Stimulated activated CD8-positive, alpha-beta memory T cell treated with anti-CD3 and anti-CD28 coated beads, Interleukin-12 subunit alpha, Interleukin-12 subunit beta, amount 100 ng/mL, for 4 hours (primary cell): ENCODE measurements at places on chromosomes 2 and 18.

DNA sequence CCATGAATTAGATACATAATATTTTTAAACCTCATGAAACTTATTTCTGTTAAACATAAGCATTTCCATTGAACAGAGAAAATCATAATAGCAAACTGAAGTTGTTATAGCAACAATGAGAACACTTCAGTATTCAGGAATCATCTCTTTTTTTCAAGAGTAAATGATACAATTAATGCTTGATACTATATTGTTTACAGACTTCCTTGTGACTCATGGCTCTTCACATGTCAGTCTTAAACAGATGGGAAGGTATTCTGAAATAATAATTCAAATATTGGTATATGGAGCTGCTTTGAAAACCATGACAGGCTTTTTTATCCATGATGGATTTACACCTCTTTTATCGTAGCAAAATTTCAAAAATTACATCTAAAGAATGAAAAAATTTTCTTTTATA, 226.5 kb upstream of the RBMS1 start:
- no peak for DNase-seq

DNA sequence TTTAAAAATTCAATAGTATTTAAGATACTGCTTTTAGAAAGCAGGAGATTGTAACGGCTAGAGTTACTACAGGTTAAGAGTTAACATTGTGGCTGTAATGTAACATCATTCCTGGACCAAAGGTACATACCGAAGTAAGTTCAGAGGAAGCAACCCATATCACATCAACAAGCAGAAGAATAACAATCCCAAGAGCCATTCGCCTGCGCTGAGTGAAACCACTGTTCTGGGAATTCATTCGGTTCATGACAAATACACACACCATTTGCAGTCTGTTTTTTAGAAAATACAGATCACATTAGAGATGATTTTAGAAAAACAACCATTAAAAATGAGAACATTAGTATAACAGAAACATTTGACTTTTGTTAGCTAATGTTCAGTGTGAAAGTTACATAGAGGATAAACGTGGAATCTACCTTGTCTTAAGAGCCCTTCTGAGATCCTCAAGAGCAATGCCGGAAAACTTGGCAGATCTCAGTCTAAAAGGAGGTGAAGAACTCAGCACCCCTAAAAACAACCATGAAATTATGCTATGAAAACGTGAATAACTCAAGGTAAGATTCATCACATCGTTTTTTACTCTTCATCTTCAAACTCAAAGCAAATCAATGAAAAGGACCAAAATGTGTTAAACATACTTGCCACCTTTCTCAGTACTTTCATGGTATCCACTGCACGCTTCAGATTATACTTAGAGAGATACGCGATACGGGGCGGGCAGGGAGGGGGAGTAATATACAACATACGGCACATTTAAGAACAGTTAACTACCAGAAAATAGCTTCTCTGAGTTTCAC, 1.2 kb downstream of the SLC35F5 start:
- no peak for DNase-seq

DNA sequence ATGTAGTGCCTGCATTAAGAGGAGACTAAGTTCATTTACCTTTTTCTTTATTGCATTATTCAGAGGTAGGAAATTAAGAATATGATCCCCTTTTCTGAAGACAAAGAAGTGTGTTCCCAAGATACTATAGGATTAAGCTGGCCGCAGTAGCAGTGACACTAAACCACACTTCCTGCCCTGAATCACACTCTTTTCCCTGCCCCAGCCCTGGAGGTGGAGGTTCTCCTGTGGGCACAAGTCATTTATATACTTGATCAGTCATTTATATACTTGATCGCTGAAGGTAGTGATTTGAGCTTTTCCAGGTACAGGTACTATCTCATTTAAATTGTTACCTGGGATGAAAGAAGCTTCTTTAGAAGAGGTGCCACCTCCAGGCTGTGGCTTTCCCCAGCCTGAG, 78.6 kb downstream of the ARMC9 start:
- no peak for DNase-seq

DNA sequence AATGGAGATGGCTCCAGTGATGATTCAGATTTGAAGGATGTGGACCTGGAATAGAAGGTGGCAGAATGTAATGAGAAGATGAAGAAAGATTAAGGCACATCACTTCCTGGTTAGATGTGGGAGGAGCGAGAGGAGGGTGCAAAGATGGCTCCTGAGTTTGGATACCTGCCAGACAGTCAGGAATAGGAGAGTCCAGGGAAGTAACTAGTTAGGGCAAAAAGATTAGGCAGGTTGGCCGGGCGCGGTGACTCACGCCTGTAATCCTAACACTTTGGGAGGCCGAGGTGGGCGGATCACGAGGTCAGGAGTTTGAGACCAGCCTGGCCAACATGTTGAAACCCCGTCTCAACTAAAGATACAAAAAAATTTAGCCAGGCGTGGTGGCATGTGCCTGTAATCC, 5.6 kb downstream of the C2orf74 start:
- DNase-seq, result no peak

- DNase-seq, result peak; percentile 57
Observed at GRCh38 chr2:64609227-64609941, 44.3 kb downstream of the SERTAD2 start.

DNA sequence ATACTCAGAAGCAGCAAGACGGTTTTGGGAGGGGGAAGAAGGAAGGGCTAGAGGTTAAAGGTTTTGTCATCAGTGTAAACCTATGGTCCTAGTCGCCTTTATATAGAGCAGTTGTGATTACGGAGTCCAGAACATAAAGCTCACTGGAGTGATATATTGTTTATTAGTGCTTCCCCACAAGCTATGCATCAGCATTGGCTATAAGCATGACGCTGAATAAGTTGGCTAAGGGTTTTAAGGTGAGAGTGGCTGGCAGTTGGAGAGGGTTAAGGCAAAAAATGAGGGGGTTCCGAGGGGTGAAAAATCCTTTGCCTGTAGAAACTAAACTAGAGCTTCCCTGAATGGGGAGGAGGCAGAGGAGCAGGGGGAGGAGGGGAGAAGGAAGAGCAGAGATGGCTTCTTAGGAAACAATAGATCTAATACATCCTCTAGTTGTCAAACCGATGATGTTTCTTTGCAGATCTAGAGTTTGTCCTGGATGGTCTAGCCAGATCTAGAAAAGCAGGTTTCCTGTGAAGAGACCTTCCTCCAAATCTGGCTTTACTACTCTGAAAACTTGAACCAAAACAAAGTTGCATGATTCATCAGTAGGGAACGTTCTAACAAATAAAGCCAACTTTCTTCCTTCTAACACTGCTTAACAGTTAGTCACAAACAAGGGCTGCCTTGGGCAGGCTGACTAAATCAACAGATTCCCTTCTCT, 2.5 kb downstream of the KLF7 start:
- no peak for DNase-seq

GRCh38 chr2:29269765-29270109, 154.5 kb downstream of the CLIP4 start:
- DNase-seq, result no peak

DNA sequence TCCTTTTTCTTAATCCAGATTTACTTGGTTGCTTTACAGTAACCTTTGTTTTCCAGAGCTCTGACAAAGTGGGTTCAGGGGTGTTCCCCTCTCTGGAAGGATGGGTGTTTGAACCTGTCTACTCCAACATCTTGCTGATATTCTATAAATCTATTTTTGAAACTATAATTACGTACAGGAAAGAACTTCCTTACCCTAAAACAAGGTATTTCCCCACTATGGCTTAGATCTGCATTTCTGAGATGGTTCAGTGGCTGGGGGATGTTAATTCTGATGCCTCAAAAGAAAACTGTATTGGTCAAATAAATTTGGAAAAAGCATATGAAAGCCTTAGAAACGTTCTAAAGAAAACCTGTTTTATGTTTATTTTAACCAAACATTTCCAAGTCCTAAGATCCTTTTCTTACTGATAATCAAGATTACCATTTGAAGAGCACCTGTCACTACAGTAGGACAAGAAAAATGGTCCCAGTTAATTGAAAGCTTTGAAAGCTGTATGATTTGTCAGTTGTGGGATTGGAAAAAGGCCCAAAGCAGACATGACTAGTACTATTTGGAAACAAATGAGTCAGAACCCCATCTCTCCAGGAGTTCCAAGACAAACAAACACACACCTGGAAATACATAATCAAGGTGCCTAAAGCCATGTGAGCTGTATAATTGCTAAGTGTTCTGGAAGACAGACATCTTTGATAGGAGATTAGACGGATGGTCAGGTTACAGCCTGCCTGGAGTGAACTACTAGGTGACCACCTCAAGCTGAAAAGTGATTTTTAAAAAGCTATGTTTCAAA, 57.5 kb downstream of the KDM3A start:
- DNase-seq, result no peak

DNA sequence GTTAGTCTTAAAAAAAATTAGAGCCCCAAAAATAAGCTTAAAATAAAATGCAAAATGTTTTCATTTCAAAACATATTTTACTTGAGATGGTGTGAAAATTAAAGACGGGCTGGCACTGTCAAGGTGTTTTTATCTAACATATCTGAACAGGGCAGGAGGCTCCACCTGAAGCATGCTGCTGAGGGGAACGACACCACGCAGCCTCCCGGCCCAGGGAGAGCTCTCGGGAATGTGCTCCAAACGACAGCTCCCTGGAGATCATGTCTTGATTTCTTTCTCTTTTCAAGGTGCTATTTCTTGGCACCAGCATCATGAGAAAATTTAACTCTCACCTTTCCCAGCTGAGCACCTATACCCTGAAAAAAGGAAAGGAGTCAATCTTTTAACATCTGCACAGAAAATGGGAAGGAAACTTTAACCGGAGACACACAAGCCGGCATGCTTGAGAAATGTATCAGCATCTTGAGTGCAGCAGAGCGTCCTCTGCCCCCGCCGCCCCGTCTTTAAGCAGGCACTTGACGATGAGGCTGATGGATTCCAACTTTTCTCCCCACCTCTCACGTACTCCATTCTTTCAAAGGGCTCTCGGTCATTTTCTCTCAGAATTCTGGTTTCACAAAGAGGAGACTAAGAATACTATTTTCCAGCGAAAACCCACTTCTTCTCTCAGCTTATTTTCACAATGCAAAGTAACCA, 56.6 kb downstream of the EIPR1 start:
- DNase-seq, result no peak

DNA sequence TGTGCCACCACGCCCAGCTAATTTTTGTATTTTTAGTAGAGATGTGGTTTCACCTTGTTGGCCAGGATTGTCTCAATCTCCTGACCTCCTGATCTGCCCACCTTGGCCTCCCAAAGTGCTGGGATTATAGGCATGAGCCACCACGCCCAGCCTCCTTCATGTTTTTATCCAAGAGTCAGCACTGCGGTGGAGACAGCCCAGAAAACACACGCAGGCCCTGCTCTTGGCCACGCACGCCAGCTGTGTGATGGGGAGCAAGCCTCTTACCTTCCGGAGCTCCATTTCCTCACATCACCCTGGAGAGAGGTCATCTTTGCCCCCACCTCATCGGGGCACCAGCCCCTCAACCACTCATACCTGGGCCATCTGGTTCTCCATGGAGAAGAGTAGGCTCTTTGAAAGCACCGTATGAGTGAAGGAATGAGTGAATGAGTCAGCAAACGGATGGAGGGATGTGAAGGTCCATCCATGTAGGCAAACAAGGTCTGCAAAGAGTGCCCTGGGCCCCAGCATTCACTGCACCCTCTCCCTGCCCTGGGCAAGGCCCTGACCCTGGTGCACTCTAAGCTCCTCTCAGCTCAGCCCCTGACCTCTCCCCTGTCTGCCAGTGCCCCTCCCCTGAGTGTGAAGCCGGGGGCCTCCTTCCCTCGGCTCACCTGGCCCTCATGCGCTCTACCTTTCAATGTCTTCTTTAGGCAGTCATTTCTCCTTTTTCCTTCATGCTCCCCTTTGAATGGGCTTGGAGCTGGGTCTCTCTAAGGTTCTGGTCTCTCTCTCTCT, 7.4 kb downstream of the GYPC start:
- no peak for DNase-seq

- no peak for DNase-seq
Observed at GRCh38 chr2:218471982-218472381, 53.1 kb downstream of the VIL1 start.

GRCh38 chr2:25976983-25977741, 5.1 kb downstream of the KIF3C start:
- DNase-seq, result no peak

- no peak for DNase-seq
Observed at GRCh38 chr2:185471441-185471840, 267.2 kb upstream of the FSIP2 start.

DNA sequence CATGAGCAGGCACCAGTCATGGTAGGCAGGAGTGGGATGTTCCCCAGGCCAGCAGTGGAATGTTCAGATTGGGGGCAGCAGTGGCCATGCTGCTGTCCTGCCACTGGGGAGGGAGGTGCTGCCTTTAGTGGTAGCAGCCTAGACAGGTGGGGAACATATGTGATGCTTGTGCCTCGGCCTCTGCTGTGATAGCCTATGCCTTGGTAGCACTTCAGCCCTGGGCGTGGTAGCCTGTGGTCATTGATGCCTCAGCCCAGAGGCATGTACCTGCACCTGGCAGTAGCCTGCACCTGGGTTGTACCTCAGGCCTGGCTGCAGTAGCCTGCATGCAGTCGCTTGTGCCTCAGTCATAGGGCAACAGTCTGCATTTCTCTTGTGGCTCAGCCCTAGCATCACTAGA, 7.1 kb downstream of the RFTN2 start:
- no peak for DNase-seq

- no peak for DNase-seq
Observed at GRCh38 chr2:7867867-7868266, 814.0 kb upstream of the ID2 start.

DNA sequence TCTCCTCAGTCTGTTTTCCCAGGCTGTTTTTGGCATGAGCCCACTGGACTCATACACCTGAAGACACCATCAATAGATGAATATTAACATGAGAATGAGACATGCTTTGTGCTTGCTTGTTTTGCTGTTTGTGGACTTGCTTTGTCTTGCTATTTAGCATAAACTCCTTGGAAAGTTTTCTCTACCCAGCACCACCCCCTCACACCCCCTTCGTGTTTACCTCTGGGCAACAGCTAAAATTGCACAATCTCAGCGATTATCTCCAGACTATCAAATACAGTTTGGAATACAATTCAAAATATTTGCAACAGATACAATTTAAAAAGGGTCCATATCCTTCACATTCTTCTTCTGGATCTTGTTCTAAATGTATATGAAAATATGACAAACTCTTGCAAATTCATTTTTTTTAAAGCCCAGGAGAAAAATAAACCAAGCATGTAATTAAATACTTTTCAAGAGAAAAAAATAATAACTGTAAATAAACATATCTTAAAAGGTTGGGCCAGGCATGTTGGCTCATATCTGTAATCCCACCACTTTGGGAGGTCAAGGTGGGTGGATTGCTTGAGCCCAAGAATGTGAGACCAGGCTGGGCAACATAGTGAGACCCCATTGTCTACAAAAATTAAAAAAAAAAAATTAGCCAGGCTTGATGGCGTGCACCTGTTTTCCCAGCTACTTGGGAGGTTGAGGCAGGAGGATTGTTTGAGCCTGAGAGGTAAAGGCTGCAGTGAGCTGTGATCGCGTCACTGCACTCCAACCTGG, 32.3 kb upstream of the PMAIP1 start:
- DNase-seq, result no peak

GRCh38 chr2:179302764-179303571, 38.3 kb upstream of the SESTD1 start:
- DNase-seq, result no peak

- DNase-seq, result no peak
Observed at GRCh38 chr18:47391665-47392064, 140.2 kb upstream of the SKOR2 start.
